Effector memory CD8-positive, alpha-beta T cell (primary cell): ENCODE measurements at places on chromosomes 12 and 14.

DNA sequence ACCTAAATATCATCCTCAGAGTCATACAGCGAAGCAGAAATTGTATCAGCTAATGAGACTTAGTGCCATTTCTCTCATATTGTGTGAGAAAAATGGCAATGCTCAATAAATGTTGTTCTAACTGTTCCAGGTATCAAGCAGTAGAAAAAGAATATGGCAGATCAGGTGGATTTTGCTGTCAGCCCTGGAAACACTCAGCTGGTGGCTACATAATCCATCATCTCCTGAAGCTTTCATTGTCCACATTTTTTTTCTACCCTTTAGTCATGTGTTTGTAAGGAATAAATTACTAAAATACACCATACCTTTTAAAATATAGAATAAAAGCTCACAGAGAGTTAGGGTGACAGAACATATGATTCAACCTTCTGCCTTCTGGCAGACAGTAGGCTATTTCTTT is 840.3 kb downstream of the DIO2 start:
- DNase-seq: no peak

- DNase-seq: no peak
These were observed 208.6 kb downstream of the SLC38A4 start for GRCh38 chr12:46617167-46617566.

GRCh38 chr14:99270458-99271220 is 1.4 kb downstream of the BCL11B start:
- no peak for DNase-seq

DNA sequence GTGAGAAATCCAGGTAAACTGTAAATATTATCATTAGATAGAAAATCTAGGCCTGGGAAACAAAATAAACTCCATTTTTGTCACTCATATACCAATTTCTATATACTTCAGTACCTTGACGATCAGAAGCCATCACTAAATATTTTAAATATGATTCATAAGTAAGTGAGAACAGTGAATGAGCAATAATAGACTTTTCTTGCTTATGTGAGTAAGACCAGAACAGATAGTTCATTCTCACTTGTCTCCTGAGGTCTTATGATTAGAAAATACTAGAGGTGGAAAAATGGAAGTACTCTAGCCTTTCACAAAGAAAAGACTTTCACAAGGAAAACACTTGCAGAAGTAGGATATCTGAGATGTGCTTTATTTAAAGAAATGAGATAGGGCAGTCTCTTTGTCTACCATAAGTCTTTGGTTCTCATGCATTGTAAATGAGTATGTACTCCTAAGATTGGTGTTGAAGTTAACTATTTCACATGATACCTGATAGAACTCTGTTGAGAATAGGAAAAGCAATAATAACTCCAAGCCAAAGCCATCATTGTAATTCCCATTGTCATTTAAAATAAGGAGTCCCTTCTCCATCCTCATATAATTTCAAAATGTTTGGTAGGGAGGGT is 10.1 kb upstream of the SMCO3 start:
- no peak for DNase-seq

- no peak for DNase-seq
These were observed 11.1 kb downstream of the SVOP start for GRCh38 chr12:109009766-109010165.

DNA sequence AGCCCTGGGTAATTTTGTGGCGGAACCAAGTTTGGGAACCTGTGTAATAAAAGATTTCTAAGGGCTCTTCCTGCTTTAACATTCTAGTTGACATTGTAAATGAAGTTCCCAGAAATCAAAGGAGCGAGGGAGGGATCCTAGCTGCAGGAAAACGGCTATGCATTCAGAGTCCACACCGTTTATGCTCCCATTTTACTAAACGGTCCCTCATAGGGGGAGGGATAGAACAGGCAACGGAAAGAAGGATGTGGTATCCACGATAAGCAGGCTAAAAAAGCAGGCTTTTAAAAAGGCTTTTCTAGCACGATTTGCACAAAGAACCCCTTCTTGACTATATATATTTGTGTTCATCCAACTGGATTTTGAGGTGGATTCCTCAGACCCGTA is 559 bp downstream of the SYNJ2BP start:
- DNase-seq: no peak

GRCh38 chr12:131347345-131347714 is 363.6 kb upstream of the SFSWAP start:
- no peak for DNase-seq

DNA sequence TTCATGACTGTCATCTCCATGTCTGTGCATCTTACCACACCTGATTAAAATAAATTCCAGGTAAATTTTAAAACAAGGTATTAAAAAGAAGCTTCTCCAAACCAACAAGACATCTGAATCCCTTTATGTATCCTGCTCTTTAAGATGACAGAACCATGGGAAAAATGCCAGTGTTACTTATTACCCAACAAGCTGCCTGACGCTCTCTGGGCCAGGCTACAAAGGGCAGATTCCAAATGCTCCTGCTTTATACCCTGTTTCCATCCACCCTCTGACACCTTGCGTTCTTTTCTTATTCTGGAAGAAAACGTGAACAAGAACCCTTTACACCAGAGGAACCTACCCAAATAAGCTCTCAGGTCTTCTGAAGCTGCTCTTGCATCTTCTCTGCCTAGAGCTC is 70.7 kb downstream of the SLC8A3 start:
- DNase-seq: no peak

DNA sequence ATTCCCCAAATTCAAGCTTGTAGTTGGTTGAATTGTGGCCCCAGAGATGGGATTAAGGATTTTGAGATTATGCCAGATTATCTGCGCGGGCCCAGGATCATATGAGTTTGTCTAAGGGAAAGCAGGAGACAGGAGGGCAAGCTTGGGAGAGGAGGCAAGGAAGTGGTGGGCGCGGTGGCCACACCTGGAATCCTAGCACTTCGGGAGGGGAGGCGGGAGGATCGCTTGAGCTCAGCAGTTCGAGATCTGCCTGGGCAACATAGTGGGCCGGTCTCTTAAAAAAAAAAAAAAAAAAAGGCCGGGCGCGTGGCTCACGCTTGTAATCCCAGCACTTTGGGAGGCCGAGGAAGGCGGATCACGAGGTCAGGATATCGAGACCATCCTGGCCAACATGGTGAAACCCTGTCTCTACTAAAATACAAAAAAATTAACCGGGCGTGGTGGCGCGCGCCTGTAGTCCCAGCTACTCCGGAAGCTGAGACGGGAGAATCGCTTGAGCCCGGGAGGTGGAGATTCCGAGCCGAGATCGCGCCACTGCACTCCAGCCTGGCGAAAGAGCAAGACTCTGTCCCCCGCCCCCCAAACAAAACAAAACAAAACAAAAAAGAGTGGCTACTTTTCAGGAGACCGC is 881 bp upstream of the PUS1 start:
- DNase-seq: no peak

GRCh38 chr12:116319898-116320621 is 42.6 kb upstream of the MED13L start:
- no peak for DNase-seq

DNA sequence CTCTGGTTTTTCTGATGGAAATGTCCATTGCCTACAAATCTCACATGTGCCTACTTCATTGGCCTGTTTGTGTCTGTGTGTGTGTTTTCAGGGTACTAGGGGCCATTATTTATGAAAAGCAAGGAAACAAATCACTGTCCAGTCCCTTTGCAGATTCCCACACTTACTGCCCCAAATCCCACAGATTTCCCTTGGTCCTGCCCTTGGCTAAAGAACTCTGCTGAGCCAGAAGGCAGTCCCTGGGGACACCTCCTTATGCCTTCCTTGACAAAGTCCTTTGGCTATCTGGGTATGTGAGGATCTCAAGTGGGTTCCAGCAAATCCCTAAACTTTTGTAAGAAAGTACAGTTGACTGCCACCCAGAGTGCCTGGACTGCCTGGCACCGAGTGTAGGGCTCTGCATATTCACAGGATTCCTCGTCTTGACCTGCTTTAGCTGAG is 388.1 kb downstream of the BCAT1 start:
- no peak for DNase-seq
